ENCODE measurements at places on chromosomes 3 and 15.

DNA sequence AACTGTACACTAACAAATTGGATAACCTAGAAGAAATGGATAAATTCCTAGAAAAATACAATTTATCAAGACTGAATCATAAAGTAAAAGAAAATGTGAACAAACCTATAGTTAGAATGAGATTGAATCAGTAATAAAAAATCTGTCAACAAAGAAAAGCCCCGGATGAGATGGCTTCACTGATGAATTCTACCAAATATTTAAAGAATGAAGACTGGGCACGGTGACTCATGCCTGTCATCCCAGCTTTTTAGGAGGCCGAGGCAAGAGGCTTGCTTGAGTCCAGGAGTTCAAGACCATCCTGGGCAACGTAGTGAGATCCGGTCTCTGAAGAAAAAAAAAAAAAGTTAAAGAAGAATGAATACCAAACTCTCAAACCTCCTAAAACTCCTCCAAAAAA, 17.7 kb upstream of the AP4E1 start:
- peak; percentile 53 for DNase-seq

DNA sequence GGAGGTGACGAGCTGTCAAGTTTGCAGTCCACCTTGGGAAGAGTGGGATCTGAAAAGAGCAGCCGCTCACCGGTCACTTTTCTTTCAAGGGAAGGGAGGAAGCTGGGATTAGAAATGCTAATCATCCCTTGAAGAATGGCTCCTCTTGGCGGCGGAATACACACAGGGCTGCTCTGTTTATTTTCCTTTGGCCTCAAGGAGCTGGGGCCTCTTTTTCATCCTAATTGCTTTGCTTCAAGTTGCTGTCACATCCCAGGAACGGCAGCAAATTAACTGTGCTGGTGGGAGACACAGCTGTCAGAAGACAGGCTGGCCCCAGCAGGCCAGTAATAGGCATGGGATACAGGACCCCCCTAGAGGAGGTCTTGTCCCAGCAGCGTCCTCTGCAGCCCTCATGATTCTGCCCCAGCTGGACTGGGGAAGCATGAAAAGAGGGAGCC, 6.7 kb downstream of the KBTBD13 start:
- DNase-seq = peak; percentile 55

GRCh38 chr15:91926908-91927270, 73.4 kb downstream of the SLCO3A1 start:
- DNase-seq = no peak

DNA sequence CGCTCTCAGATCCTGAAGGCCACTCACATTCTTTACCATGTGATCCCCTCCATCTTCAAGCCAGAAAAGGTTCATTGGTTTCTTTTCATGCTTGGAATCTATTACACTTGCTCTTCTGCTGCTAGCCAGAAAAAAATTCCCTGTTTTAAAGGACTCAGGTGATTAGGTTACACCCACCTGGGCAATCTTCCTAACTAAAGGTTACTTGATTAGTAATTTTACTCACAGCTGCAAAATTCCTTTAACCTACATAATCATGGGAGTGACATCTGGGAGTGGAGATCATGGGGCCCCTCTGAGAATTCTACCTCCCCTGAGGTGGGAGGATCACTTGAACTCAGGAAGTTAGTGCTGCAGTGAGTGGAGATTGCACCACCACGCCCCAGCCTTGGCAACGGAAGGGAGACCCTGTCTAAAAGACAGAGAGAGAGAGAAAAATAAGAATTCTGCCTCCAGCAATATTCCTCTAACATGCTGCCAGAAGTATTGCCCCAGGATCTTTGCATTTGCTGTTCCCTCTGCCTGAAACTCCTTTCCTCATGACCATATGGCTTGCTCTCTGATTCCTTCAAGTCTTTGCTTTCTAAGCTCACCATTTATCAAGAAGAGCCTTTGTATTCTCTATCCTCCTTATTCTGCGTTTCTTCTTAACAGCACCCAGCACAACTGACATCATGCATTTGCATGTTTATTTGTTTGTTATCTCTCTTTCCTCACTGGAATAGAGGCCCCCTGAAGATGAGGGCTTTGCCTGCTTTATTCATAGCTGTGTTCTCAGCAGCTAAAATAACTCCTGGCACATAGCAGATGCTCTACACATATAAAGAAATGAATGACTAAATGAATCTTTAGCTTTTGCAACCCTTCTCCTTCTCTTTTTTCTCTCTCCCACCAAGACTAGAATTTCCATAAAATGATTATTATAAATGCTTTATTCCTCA, 68.2 kb downstream of the EDEM1 start:
- DNase-seq = no peak

DNA sequence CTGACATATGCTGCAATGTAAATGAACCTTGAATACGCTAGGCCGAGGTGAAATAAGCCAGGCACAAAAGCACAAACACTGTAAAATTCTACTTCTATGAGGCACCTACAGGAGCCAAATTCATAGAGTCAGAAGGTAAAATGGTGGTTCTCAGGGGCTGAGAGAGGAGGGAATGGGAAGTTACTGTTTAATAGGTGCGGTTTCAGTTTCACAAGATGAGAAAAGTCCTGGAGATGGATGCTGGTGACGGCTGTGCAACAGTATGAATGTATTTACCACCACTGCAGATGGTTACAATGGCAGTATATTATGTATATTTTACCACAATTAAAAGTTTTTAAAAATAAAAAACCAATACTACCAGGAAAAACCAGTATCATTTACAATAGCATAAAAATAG, 4.0 kb downstream of the TNK2 start:
- no peak for DNase-seq

Measured in iris pigment epithelial cell (primary cell).